ENCODE measurements at places on chromosomes 7 and 10. TPM values are rescaled to one million over a fixed set of nuclear protein-coding genes. Genes with fewer than 3 reads are reported as not detected.
A peak's percentile ranks its signal among the peaks of the same experiment; 100 is the strongest.

Gene FXYD4
- not detected for total RNA-seq

Gene FAM241B
- 0.26 TPM for total RNA-seq

Gene FAM25A
- total RNA-seq, result not detected

Gene MTURN
- total RNA-seq, result 16.9 TPM

Gene HOXA13
- not detected for total RNA-seq

Gene TMEM26
- 1.5 TPM for total RNA-seq

Gene PRKAR2B
- total RNA-seq, result 12.6 TPM

Gene GIMAP7
- not detected for total RNA-seq

DNA sequence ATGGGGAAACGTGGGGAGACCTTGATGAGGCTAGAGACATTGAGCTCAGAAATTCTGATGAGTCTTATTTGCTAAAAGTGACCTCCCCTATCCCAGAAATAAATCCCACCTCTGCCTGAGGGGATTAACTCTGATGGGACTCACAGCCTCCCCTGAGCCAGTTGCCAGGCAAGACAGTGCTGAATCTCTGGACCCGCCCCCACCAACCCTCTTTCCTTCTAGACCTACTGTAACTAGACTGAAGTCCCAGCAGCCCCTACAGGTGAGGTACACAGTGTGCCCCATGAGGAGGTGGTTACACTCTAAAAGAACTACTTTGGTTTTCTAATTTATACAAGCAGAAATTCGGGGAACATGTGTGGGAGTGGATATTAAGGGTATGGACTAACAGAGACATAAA is 42.9 kb downstream of the PTPRE start:
- DNase-seq, result no peak

DNA sequence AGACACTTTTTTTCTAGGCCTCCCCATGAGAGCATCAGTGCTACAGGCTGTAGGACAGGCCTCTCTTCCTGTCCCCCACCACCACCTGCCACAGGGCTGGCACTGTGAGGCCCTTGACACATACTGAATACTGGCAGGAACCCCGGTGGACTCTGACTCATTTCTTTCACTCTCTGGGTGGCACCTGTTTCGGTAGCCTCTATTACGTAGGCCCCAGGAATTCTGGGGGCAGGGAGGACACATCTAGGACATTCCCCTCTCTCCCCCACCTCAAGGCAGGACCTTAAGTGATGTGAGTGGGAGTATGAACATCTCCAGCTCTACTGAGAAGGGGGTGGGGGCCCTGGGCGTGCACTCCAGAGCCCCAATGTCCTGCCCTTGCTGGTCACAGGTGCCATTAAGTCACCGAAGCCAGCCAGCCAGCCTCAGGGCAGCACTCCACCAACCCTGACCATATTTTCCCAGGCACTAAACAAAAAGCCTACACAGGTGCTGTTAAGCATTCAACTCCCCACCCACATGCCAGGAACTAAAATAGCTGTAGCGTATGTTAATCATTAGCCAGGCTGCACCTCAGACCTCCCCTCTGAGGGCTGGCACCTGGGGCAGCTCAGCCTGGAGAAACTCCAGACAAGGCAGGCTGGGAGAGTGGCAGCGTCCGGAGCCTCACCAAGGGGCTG is 8.9 kb downstream of the ANXA11 start:
- peak; percentile 74 for DNase-seq

DNA sequence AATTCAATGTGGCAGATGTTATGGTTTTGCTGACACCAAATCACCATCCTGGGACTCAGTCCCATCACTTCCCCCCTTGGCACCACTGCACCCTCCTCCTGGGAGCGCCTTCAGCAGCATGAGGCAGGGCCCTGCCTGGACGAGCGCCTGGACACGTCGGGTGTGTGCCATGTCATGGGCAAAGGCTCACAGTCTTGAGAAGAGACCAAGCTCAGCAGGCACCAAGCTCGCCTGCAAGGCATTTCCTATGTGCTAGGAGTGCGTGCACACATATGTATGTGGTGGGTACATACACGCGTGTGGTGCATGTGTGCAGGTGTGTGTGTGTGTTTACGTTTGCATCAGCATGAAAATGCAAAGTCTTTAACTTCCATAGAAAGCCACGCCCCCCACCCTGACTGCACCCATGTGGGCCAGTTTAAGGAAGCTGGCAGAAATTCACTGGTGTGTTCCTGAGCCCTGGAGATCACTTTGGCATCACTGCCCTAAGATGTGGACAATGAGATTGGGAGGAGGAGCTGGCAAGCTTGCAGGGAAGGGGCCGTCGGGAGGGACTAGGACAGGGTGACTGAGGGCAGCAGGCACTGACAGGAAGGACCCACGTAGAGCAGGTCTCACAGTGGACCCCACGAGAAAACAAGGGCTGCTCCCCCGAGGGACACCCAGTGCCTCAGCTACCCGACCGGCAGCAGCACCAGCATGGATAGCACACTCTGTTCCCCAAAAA is 169.9 kb upstream of the PPP2R2D start:
- no peak for DNase-seq

DNA sequence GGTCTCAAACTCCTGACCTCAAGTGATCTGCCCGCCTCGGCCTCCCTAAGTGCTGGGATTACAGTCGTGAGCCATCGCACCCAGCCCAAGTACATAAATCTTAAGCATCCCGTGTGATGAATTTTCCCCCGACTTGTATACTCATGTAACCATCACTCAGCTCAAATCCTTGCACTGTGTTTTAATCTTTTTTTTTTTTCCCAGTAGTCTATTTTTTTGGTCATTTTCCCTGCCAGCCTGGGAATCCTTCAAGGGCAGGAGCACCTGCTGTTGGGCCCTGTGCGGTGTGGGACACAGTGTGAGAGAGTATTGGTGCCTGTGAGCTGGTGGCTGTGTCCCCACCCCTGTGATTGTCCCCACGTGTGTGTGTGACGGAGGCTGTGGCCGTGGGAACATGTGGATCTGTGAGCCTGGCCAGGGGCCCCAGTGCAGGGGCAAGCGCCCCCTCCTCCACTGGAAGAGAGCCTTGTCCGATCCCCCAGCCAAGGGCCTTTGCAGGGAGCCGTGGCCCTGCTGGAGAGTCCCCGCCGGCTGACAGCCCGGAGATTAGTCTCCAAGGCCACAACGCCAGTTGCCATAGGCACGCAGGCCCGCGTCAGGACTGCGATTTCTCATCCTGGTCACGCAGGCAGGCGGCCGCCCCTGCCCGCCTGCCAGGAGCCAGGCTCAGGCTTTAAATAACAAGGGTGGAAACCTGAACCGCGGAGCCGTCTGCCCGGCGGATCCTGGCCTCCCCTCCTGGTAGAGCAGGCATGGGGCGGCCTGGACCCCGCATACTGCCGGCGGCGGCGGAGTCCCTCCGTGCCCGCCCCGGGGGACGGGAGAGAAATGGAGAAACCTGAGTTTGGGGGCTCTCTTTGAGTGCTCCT is 26.5 kb downstream of the GTF2IRD1 start:
- peak; percentile 90 for DNase-seq

DNA sequence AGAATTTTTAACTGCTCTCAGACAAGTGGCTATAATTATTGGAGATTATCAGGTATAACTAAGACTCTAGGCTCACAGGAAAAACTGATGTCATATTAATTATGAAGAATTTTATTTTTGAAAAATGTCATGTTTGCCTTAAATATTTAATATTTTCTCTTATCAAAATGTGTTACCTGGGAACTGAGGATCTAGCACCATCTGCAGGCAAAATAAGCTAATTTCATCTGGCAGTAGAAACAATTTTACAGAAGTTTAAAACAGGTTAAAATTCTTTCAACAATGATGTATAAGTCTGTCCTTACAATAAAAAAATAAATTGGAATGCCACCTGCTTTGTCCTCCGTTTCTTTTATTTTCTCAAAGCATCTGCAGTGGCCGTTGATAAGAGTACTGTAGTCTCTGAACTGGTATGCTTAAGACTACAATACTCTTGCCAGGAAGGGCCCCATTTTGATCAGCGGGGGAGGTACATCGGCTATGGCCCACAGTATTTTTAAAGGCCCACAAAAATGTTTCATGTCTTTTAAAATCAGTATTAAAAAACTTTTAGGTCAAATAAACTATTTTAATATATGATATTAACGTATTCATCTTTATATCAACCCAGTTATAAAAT is 81.3 kb downstream of the VWDE start:
- DNase-seq, result peak; percentile 64

DNA sequence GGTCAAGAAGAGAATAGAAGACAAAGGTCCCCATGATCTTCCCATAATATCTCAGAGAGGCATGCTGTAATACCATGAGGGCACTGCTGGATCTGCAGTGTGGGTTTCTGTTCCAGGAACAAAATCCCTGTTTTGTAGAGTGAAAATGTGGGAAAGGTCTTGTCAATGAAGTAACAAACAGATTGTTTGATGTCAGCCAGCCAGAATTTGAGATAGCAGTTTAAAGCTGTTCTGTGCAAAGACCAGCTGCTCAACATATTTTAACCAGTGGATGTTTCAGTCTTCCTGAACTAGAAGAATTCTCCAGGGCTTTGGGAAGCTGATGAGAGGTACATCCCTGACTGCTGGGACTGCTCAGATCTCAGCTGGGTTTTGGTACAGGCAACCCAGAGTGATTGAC is 1012.5 kb downstream of the DNAJB9 start:
- DNase-seq, result no peak

GRCh38 chr7:77799078-77799964 is 748 bp downstream of the PHTF2 start:
- DNase-seq, result peak; percentile 33

DNA sequence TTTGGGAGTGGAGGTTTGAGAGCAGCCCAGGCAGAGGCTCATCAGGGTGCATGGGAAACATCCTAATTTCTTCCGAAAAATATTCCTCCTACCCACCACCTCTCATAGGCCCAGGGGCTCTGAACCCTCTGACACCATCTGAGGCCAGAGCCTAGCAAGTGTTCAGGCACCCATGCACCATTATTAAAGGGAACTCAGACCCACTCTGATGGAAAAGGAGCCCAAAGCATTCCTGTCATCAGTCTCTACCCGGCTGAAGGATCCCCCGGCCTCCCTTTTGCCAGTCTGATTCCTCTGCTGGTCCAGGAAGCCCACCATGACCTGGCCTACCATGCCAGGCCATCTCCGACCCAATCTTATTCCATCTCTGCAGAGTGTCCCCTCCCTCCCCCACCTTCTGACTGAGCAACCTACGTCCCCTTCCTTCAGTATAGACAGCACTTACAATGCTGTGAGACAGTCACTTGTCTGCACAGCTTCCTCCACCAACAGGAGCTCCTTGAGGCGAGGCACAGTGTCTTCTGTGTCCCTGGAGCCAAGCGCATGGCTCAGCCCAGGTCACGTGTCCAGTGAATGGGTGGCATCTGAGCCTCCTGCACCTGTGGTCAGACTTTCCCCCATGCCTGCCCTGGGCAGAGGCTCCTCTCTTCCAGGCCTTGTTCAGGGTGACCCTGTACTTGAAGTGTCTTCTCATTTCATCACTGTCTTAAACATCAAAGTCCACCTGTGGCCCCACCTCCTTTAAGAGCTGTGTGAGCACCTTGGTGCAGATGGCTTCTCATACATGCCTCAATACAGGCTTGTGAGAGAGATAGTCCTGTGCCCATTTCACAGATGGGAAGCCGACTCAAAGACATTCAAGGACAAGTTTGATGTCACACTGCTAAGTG is 889 bp upstream of the GPR15LG start:
- DNase-seq, result no peak

GRCh38 chr7:155872678-155873369 is 60.6 kb upstream of the SHH start:
- no peak for DNase-seq

GRCh38 chr10:132571650-132572544 is 34.3 kb downstream of the INPP5A start:
- DNase-seq, result peak; percentile 63

DNA sequence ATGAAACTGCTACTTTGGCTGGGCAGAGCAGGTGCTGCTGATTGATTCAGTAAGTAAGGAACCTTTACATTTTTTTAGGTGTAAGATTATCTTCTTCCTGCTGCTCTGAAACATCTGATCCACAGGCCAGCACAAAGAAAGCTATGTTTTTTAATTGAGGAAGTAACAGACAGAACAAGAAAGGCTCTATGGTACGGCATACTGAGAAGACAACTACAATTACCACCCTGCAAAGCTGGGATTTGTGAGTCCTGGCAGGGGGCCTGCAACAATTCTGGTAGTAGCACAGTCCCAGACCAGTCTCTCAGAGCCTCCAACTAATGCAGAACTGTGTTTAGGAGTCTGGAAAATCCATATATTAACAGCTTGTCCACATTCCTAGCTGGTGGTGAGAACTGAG is 103.0 kb upstream of the LRRTM3 start:
- no peak for DNase-seq

- no peak for DNase-seq
These were observed 331.6 kb downstream of the BMPER start for GRCh38 chr7:34236839-34237492.

DNA sequence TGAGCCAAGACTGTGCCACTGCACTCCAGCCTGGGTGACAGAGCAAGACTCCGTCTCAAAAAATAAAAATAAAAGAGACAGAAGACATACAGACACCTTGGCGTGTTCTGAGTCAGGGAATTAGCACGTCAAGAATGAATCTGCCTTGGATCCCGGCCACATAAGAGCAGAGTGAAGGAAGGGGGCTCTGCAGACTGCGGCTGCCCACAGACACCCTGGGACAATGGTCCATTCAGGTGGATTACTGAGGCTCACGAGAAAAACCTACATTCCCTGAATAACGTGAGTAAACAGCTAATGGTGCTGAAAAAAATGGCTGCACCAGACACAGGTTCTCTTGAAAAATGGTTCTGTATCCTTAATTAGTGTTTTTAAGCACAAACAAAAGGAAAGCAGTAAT is 100.1 kb upstream of the FGFR2 start:
- no peak for DNase-seq

DNA sequence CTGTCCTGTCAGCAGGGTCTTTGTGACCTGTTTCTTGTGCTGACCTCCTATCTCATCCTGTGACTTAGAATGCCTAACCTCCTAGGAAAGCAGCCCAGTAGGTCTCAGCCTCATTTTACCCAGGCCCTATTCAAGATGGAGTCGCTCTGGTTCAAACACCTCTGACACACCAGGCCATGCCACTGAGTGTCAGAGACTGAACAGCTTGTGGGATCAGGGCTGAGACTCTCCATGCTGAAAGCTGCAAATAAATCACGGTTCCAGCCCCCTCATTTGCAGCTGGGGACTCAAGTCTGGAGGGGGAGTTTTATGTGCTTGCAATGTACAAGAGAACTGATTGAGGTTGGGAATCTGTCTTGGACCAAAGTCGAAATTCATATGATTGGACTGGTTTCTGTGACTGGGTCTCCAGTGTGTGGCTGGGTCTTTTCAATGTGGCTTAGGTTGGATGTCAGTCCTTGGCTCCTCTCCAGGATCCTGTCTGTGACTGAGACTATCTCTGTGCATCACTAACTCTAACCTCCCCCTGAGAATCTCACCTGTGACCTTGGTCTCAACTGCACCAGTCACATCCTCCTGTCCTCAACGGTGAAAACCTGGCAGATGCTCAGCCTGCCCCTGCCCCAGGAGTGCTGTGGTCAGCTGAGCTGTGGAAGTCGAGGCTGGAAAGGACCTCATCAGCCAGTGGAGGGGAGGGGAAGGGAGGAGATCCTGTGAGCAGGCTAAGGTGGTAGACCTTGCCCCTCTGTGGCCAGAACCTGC is 11.7 kb downstream of the PRF1 start:
- DNase-seq, result no peak

- DNase-seq, result peak; percentile 88
These were observed 551 bp downstream of the IFIT1 start for GRCh38 chr10:89392974-89393373.
